SK-MEL-5 (cell line): ENCODE measurements at places on chromosomes 4 and X.

- no peak for DNase-seq
Measured at GRCh38 chr4:183721207-183722081, 62.4 kb downstream of the TRAPPC11 start.

DNA sequence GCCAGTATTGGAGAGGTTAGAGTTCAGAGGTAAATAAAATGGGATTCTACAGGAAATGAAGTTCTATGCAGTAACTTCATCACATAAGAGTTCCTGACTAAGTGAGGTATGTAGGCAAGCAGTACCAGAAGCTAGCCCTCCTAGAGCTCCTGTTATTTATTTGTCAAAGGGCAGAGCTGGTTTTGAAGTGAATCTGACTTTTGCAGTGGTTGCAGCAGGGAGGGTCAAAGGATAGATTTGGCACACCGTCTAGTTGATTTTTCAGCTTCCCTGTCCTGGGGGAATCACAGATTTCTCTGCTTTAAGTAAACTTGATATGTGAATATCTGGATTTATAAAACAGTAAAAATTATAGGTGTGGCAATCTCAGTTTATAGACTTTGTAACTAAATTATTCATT lies 130.7 kb downstream of the IL1RAPL2 start:
- DNase-seq = no peak

DNA sequence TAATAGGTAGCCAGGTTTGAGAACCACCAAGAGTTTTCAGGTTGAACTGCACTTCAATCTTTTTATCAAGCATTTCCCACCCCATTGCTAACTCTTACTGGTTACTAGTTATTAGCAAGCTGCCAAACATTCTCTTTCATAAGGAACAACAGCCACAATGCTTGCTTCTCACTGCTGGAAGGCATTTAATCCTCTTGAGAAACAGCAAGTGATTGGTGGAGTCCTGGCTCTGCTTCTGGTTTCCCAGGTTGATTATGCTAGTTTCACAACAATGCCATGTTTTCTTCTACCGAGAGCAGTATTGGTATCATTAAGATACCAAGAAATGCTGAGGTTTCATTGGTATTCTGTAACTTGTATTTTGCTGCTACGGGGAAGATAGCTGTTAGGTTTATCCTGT lies 32.2 kb upstream of the TXLNG start:
- no peak for DNase-seq

DNA sequence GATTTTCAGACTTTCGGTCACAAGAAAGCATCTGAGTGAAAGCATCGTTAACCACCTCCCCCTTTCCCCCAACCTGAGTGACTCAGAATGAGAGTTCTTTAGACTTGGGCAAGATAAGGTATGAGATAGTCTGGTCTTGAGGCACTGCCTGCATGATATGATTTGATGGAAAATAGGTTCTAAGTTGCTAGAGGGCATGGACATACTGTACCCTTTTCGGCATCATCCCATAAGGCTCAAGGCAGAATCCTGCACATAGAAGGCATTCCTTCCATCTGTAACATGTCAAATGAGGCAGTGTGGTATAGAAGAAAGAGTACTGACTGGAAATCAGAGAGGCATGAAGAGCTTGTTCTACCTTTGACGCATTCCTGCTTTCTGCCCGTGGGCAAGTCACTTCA lies 16.8 kb upstream of the AMOT start:
- no peak for DNase-seq

DNA sequence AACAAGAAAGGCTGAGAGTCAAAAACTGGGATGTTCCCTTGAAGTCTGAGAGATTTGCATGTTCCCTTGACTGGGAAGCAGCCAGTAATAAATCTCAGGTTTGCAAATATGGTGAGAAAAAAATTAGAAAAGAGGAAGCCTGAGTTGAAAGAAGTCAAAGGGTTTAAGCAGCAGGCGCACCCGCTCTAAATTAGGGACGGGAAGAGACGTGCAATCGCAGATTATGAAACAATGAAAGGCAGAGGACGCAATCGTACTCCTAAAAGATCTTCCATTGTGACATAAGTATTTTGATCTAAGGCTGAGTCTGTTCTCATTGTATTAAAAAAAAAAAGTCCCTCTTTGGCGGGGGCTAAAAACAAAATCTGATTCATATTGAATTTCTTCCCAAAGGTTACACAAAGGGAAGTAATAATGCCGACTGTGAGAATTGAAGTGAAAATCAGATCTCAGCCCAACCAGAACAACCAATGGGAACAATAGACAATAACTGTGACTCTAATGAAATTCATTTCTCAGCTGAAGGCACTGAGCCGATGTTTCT lies 28.2 kb downstream of the SAT1 start:
- DNase-seq = peak; percentile 74
